Bone marrow (tissue), 2 donors: ENCODE measurements at places on chromosomes 5 and 9.

GRCh38 chr5:87665166-87665565 lies 252.4 kb upstream of the CCNH start:
- DNase-seq: no peak

DNA sequence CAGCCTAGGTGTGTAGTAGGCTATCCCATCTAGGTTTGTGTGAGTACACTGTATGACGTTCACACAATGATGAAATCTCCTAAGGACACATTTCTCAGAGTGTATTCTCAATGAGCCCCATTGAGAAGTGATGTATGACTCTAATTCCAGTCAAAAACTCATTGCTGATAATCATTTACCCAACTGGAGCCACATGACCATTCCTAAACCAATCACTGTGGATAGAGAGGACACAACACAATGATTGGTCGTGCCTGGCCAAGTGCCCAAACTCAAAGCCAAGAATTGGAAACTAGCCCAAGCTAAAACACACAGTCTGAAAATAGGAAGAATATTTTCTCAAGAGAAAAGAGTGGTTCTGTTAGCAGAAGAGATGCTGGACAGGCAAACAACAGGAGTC lies 191.2 kb downstream of the ZNF462 start:
- DNase-seq: no peak

DNA sequence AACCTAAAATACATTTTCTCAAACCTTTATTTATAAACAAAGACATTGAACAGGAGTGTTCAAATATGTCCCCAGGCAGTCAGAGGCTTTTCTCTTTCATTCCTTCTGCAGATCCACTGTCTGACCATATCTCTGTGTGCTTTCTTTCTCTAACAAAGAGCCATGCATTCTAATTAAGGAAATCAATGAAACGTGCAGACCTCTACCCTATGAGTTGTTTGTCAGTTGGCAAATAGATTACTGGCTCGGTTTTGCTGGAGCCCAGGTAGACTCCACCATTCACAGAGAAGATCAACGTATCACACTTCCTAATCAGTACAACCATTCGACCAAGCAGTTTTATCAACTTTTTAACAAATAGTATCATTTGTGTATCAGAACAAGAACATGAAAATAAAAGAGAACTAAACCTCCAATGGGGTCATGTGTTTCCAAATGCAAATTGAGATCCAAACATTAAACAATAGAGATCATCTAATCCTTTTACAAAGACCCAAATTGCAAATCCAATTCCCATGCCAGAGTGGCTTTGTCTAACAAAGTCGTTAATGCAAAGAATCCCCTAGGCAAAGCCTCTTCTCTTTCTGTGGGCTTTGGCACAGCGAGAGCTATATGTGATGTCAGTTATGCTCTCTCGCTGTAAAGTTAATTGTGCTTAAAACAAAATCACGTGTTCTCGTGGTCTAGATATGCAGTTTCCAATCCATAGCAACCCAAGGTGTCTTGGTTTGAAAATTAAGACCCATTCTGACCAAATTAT lies 16.8 kb downstream of the KLF4 start:
- no peak for DNase-seq

DNA sequence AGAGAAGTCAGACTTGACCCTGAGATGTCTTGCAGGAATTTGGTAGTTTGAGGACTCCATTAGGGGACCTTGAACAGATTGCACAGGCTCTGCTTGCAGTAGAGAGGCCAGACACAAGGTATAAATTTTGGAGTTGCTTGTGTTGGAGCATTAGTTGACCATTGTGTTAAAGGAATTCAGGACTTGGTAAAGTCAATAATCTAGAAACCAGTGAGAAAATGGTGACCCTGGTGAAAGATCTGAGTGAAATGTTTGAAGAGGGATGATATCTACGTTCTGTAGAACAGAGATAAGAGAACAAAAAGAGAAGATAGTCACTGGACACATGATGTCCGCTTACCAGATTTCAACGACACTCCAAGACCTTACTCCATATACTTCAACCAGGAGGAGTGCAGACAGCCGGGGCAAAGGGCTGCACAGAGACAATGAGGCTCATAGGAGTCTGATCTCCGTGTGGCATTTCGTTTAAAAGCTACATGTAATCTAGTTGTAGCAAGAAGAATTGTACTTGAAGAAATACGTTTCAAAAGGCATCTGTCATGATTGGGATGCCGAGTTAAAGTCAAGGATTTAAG lies 13.2 kb downstream of the DNAJC25 start:
- DNase-seq: no peak

DNA sequence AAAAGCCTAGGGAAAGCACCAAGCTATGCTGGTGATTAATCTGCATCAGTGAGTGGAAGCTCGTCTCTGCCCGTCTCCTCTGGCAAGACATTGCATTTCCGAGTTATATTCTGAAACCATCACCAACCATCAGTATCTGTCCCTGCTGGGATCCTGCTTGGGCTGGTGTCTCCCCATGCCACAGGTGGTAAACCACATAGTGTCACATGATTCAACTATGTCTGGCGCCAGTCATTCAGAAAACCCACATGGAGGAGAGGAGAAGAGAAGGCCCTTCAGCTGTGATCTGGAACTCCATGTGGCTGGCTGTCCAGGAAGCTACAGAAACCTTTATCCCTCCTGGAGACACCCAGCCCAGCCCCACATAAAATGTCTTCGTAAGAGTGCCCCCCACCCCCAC lies 4.8 kb downstream of the IL9 start:
- DNase-seq: no peak

DNA sequence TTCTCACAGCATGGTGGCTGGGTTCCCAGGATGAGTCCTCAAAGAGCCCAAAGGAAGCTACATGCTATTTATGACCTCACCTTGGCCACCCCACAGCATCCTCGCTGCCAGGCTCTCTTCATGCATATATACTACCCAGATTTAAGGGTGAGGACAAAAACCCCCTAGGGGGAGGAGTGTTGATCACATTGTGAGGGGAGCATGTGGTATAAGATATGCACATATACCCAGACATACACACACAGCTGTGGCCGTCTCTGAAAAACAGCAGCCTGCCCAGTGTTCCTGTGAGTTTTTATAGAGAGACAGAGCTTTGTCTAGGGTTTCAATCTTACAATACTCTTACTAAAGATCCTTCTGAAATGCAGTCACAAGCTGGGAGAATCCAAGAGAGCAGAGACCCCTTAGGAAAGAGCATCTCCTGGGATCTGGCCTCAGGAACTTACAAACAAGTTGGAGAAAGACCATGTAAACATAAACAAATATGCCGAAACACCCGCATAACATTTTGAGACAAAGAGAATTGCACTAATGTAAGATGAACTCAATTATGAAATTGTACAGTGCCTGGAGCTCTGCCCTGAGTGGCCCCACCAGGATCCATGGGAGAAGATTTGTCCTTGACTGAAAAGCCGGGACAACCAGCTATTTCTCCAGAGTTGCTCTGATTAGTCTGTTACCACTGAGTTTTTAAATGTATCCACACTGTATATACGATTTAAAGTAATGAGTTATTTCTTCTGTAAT lies 146.4 kb downstream of the GADD45G start:
- no peak for DNase-seq

DNA sequence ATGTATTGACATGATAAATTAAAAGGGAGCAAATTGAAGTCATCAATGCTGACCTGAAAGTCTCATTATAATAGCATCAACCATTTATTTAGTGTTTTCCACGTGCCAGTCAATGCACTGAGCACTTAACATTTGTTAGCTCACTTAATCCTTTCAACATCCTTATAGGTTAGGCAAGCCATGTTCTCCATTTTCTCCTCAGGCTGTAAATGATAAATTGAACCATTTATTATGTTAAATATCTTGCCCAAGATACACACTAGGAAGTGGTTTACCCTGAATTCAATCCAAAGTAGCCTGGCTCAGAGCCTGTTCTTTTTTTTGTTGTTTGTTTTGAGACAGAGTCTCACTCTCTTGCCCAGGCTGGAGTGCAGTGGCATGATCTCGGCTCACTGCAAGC lies 25.0 kb upstream of the SNX2 start:
- DNase-seq: no peak

- DNase-seq: no peak
Observed at GRCh38 chr5:157253547-157253946, 12.4 kb upstream of the CYFIP2 start.

GRCh38 chr5:119951330-119951934 lies 322.1 kb downstream of the FAM170A start:
- no peak for DNase-seq

- no peak for DNase-seq
Observed at GRCh38 chr5:141694479-141694878, 12.4 kb upstream of the ARAP3 start.

GRCh38 chr9:69174616-69175463 lies 763 bp downstream of the TJP2 start:
- DNase-seq: peak; percentile 67

- no peak for DNase-seq
Observed at GRCh38 chr9:38652486-38652885, 32.1 kb upstream of the ANKRD18A start.

- DNase-seq: no peak
Observed at GRCh38 chr9:19665146-19665863, 123.5 kb downstream of the SLC24A2 start.

- no peak for DNase-seq
Observed at GRCh38 chr9:36149197-36149596, 12.7 kb downstream of the GLIPR2 start.

DNA sequence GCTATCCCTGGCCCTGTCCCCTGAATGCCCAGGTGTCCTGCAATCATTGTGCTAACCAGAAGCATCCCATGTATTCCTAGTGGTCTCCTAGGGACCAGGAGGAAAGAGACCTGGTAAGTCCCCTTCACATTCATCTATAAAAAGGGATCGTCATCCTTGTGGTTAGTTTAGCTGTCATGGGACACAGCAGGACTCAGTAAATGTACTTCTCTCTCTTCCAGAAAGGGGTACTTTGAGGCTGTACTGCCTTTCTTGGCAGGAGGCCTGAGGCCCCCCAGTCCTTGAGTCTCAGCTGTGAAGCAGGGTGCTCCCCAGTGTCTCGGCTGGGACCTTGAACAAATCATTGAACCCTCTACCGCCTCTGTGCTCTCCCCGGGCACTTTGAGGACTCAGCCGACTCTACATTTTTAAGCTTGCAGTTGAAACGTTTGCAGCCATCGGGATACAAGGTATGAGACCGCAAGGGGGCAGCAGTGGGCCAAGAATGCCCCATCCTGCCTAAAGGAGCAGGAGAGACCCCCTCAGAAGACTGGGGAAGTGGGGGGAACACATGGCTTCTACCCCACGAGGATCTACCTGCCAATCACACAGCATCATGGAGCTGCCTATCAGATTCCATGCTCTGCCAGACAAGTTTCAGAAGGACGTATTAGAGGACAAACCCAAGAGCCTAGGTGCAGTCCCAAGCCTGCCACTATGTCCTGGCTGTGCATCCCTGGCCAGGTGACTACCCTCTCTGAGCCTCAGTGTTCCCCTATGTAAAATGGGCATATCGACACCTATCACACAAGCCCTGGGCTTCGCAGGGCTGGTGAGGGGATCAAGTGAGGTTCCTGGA lies 2.4 kb upstream of the PHYKPL start:
- peak; percentile 71 for DNase-seq

DNA sequence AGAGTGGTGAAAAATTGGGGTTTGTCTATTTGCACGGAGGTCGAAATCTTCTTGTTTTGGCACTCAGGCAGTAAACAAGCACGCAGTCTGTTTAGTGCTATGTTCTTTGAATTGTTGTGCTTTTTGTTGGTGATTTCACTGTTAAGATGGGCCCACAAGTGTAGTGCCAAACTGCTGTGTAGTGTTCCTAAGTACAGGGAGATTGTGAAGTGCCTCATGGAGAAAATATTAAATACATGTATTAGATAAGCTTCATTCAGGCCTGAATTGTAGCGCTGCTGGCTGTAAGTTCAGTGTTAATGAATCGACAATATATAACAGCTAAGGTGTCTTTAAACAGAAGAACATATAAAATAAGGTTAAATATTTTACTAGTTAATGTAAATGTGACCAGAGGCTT lies 17.3 kb downstream of the SREK1 start:
- no peak for DNase-seq

DNA sequence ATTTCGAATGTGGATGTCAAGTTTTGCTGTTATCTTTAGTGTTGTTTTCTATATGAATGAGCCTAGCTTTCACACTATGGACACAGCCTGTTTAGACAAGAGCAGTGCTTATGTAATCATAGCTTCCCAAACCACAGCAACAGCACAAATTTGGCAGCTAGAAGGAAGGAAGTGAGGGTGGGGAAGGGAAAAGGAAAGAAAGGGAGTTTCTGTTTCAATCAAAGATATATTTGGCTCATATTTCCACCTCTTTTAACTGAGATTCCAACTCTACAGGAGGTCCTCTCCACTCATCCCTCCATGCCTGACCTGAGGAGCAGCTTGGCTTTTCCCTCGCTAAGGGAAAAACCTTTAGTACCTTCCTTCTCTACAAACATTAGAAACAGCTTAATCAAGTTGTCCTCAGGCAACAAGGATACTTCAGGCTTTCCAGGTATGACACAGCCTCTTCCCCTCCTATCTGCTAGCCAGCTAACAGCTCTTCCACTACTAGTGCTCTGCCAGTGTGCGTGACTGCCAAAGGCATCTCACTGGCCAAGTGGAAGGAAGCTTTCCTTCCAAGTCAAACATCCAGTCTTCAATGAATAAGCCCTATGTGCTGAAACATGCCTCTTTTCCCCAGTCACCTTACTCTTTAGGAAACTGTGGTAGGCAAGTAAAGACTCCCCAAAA lies 268.6 kb upstream of the PTGER4 start:
- no peak for DNase-seq

DNA sequence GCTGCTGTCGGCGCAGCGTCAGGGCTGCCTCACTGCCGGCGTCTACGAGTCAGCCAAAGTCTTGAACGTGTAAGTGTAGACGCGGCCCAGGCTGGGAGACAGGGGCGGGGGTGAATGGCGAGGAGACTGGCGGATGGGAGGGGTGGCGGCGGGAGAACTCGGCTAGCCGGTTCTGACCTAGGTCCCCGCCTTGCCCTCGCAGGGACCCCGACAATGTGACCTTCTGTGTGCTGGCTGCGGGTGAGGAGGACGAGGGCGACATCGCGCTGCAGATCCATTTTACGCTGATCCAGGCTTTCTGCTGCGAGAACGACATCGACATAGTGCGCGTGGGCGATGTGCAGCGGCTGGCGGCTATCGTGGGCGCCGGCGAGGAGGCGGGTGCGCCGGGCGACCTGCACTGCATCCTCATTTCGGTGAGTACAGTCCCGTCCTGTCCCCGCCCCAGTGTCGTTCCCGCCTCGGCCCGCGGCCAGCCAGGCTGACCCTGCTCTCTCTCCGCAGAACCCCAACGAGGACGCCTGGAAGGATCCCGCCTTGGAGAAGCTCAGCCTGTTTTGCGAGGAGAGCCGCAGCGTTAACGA lies 745 bp downstream of the GADD45G start:
- peak; percentile 58 for DNase-seq
